Activated naive CD4-positive, alpha-beta T cell treated with anti-CD3 and anti-CD28 coated beads, Interleukin-2, amount 10 ng/mL, durations not matched to agents 5 hours and 36 hours (primary cell): ENCODE measurements at places on chromosomes 16 and 17. TPM values are rescaled to one million over a fixed set of nuclear protein-coding genes. Genes with fewer than 3 reads are reported as not detected.

Gene CFAP119
- 2.2 TPM for total RNA-seq

Gene NETO2
- total RNA-seq = 3.9 TPM

Gene ZFP3
- 7.5 TPM for total RNA-seq

Gene C17orf100
- total RNA-seq = 3.3 TPM

Gene MRC2
- total RNA-seq = 2.7 TPM

Gene BAIAP3
- total RNA-seq = 1.7 TPM

Gene SMTNL2
- total RNA-seq = not detected
